ENCODE measurements at places on chromosomes 12 and 14. TPM values are rescaled to one million over a fixed set of nuclear protein-coding genes. Genes with fewer than 3 reads are reported as not detected.

GRCh38 chr12:1907652-1908611 is 10.5 kb downstream of the CACNA2D4 start:
- no peak for DNase-seq

- DNase-seq: no peak
These were observed 230.0 kb upstream of the EGLN3 start for GRCh38 chr14:34180869-34181268.

- no peak for DNase-seq
These were observed 319.4 kb downstream of the SYT1 start for GRCh38 chr12:79183926-79184325.

Gene GPR68
- 0.28 TPM for total RNA-seq
